RKO (cell line): ENCODE measurements at places on chromosomes 1 and 21.

GRCh38 chr1:159188375-159188788, 16.3 kb upstream of the ACKR1 start:
- DNase-seq, result no peak

GRCh38 chr1:167149793-167150491, 56.1 kb downstream of the STYXL2 start:
- no peak for DNase-seq

DNA sequence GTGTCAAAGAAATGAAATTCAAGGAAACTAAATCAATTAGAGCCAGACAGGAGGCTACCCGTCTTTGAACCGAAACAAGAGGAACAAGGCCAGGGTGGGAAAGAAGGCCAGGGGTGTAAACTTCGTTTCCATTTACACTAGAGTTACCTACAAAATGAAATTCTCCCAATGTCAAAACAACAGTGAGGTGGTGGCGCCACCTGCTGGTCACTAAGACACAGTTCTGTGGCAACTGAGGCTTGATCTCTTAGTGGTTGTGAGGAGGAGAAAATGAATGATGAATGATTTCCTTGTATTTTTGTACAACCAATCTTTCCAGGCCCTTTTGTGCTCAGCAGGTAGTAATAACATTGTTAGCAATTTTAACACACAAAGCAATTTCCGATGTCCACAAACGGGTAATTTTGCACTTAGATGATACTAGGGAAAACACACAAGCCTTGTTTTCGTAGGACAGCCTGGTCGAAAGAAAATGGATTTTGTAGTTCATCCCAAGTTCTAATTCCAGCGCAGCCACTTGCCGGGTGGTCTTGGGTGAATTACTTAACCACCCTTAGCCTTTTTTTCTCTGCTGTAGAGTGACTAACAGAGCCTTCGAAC, 54.8 kb upstream of the SOD1 start:
- peak; percentile 78 for DNase-seq

- no peak for DNase-seq
Observed at GRCh38 chr1:109131800-109132199, 17.9 kb downstream of the ELAPOR1 start.

DNA sequence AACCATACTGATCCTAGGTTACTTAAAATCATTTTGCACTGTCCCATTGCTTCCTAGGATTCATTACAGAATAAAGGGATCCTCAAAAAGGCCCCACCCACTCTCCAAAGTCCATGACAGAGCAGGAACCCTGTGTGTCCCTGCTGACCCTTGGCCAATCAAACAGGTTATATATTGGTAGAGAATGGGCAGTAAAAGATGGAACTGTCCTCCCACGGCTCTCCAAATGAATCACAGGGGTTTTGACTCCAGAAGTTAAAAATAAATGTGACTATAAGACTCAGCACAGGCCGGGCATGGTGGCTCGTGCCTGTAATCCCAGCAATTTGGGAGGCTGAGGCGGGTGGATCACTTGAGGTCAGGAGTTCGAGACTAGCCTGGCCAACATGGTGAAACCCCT, 65.5 kb downstream of the ACOT7 start:
- DNase-seq, result no peak

- DNase-seq, result no peak
Observed at GRCh38 chr1:78385744-78386462, 104.9 kb upstream of the PTGFR start.

DNA sequence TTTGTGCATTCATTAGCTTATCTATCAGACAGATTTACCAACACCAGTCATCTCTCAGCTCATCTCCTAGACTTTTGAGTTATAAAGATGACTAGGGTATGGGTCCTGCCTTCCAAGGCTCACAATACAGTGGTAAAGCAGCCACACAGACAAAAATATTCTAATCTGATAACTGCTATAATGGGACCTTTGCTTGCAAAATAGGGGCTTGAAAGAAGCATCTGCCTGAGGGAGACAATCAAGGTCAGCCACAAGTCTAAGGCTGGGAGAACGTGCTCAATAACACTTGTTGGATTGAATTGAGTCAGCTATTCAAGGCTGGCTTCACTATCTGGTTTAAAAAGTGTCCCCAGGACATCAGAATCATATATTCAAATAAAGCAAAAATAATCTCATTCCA, 1.4 kb upstream of the PAPPA2 start:
- no peak for DNase-seq

- DNase-seq, result no peak
Observed at GRCh38 chr1:5220821-5221220, 566.4 kb downstream of the AJAP1 start.
